CD4-positive, CD25-positive, alpha-beta regulatory T cell (primary cell): ENCODE measurements at places on chromosomes 4 and X.

DNA sequence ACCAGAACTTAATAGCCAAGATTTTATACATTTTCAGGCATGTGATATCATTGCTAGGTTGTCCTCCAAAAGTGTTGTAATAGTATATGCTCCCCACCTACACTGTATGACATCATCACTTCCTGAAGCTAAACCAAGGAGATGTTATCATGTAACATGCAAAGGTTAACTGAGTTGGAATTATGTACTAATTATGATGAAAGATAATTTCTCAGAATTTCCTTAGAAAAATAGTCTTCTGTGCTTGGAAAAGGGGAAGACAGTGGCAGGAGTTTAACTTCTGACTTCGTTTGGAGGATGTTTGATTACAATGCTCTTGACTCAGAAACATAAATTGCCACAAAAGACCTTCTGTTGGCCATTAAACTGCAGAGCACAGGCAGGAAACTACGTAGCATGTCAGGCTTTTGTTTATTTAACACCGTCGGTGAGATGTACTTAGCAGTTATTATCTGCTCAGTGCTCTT lies 83.6 kb upstream of the GUCY1A1 start:
- peak; percentile 11 for DNase-seq

GRCh38 chr4:105265689-105266088 lies 119.0 kb downstream of the TET2 start:
- DNase-seq = no peak

GRCh38 chrX:2521092-2521926 lies 20.5 kb upstream of the DHRSX start:
- DNase-seq = no peak

DNA sequence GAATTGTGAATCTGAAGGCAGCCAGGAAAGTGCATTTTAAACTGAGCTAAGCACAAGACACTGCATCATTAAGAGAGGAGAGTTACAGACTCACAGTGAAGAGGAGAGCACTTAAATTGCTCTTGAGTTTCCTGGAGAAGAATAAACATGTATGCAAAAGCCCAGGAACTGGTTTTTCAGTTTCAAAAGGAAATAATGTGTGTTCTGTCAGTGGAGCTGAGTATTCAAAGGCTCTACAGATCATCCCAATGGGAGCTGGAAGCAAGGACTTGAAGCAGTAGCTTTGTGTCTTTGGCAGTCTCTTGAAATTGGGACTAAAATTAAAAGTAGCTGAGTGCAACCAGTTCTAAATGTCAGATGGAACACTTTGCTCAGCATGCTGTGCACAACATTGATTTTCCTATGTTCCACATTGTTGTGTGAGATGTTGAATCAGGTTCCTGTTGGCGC lies 147.5 kb upstream of the ANK2 start:
- DNase-seq = no peak

DNA sequence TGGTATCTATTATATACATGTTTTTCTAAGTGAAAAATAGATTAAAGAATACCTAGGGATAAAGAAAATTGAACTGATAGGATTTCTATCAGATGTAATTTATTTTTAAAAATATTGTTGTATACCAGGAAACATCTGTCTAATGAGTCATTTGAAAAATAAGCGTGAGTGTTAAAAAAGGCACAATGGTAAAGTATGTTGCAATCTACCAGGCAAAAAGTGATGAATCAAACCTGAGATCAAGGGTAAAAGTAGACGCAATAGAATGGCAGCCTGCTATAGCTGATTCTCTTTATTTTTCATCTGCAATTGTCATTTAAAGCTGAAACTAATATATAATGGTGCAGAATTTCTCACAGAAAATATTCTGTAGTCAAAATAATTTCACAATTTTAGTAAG lies 1119.6 kb downstream of the PCDH18 start:
- DNase-seq = no peak

- no peak for DNase-seq
Measured at GRCh38 chr4:97624204-97624603, 519.1 kb downstream of the STPG2 start.

DNA sequence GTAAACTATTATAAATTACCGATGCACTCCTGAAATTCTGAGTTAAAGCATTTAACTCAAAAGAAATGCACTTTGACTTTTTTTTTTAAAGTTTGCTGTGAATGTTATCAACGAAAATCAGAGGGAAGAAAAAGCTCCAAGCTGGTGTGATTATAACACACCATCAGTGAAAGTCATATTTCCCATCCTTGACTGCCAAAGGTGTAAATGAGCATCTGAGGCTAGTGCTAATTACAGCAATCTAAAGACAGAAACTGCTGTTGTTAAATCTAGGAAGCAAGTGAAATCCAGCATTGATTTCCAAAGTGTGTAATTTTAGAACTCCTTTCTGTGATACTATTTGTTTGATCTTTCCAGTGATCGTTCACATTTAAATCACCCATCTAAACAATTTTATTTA lies 1538.8 kb downstream of the TECRL start:
- DNase-seq = no peak

DNA sequence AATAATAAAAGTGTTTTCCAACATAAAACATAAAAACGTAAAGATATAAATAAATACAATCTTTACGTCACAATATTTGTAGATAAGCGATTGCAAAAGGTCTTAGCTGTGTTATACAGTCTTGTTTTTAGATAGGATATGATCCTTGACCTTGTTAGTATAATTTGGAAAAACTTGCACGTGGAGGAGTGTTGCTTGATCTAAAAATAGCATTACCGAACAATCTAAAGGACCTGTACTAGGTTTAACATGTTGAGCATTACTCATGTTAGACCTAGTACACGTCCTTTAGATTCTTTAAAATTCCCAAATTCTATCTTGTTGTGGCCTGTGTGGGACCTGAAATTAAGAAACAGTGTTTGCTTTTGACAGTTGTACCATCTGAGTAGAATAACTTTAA lies 1.6 kb downstream of the METAP1 start:
- DNase-seq = no peak

DNA sequence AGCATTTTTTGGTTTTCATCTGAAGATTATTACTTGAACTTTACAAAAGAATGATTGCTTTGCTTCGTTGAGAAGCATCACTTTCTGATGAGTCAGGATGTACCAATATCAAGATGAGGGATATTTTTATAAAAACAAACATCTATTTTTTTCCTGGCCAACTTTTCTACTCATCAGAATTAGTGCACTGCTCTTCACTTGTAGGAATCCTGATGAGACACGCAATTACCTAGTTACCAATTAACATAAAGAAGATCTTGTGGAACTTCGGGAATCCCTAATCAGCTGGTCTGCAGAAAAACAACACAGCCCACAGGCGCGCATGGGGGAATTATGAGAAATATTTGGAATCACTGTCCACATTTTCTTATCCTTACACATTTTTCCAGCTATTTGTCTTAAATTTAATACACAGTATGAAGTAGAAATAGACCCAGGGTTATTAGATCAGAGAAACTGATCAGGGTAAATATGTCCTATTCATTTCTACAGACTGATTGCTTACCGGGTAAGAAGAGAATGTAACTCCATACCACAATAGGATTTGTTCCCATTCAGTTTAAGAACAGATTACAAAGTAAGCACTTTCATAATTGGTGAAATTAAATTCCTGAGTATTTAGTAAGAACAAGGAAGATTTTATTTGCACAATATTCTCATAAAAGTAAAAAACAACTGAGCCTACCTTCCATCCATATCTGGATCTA lies 50.9 kb downstream of the MFAP3L start:
- DNase-seq = no peak

DNA sequence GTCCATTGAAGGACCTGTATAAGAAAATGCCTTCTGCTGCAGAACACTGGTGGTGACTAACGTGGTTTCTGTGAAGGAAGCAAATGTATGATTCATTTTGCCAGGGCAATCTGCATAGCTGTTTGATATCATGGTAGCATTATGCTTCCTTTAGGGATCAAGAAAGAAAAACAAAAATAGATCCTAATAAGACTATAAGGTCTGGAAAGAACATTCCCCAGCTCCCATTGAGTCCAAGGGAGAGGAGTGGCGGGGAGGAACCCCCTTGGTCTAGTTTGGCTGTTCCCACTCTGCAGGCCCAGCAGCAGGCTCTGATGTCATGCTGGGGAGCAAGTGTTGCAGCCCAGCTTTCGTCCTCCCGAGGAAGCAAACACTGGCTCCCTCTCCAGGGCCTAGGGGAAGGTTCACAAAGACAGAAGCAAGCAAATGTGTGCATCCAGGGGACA lies 154.5 kb upstream of the GALNT7 start:
- no peak for DNase-seq

- DNase-seq = no peak
Measured at GRCh38 chr4:91448668-91449330, 855.0 kb upstream of the GRID2 start.

DNA sequence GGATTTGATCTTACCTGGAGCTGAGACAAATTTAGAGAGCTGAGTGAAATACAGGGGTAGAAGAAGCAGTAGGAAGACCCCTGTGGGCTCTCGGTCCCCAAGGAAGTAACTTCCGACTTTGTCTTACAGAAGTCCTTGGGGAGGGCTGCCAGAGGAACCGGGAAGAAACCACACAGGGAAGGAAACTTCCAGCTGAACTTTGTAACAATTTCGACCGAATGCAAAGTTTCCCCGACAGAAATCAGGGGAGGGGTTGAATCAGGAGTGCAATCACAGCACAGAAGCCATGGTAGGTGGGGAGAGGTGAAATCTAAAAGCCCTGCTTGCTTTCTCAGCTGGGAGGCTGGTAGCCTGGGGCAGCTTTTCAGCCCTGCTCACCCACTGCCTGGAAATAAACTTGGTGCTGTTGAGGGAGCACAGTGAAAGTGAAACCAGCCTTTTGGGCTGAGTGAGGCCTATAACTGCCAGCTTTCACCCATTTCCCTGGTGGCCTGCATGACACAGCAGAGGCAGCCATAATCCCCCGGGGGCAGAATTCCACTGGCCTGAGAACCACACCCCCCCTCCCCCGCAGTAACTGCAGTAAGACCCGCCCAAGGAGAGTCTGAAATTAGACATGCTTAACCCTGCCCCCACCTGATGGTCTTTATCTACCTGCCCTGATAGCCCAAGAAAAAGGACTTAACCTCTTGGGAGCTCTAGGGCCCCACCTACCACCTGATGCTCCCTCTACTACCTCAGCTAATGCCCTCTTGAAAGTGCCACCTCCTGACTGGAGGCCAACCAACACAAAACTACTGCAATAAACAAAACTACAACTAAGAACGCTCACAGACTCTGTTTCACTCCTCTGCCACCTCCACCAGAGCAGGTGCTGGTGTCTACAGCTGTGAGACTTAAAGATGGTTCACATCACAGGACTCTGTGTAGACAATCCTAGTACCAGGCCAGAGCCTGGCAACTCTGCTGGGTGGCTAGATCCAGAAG lies 248.2 kb downstream of the PARM1 start:
- DNase-seq = no peak

DNA sequence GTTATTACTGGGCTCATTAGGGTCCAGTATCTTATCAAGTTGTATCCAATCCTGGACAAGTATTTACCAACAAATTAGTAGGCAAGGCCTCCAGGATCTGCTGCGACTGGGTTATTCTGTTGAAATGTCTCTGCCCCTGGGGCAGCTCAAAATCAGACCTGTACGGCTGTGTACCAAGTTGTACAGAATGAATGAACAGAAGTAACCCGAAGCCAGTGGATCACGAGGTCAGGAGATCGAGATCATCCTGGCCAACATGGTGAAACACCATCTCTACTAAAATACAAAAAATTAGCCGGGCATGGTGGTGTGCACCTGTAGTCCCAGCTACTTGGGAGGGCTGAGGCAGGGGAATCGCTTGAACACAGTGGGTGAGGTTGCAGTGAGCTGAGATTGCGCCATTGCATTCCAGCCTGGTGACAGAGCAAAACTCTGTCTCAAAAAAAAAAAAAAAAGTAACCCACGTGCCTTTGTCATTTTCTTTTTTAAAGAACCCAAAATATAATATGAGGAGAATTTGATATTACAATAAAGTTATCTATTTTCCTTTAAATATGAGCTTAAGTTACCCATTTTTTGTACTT lies 127.3 kb downstream of the CBR4 start:
- DNase-seq = no peak

GRCh38 chrX:57822818-57823217 lies 87.4 kb downstream of the ZXDA start:
- DNase-seq = no peak

- DNase-seq = no peak
Measured at GRCh38 chr4:8560265-8561047, 19.7 kb upstream of the GPR78 start.

DNA sequence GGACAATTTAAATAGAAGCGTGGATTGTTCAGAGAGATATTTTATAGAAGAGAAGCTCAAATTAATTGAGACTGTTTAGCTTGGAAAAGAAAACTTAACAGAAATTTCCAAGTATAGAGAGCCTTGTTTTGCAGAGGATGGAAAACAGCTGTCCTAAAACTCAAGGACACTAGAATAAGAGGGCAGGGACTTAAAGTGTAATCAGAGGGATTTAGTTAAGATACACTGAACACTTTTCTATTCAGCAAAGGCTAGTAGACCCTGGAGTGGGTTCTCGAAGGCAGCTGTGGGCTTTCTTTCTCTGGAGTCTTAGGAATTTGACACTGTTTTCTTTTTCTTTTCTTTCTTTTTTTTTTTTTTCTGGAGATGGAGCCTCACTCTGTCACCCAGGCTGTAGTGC lies 92.7 kb upstream of the ARX start:
- DNase-seq = no peak

- DNase-seq = no peak
Measured at GRCh38 chrX:3143043-3143799, 102.0 kb downstream of the ARSF start.

DNA sequence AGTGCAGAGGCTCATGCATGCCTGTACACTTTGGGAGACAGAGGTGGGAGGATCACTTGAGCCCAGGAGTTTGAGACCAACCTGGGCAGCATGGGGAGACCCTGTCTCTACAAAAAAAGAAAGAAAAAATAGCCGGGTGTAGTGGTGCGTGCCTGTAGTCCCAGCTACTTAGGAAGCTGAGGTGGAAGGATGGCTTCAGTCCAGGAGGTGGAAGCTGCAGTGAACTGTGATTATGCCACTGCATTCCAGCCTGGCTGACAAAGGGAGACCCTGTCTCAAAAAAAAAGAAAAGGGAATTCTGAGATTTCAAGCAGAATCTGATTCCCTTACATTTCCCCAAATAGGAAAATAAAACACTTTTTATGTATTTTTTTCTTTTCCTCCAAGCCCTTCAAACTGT lies 83.5 kb downstream of the SYNPO2 start:
- no peak for DNase-seq

- DNase-seq = no peak
Measured at GRCh38 chrX:116827063-116827462, 364.3 kb upstream of the CT83 start.

GRCh38 chrX:153065389-153065788 lies 6.9 kb upstream of the PNMA6A start:
- DNase-seq = no peak

DNA sequence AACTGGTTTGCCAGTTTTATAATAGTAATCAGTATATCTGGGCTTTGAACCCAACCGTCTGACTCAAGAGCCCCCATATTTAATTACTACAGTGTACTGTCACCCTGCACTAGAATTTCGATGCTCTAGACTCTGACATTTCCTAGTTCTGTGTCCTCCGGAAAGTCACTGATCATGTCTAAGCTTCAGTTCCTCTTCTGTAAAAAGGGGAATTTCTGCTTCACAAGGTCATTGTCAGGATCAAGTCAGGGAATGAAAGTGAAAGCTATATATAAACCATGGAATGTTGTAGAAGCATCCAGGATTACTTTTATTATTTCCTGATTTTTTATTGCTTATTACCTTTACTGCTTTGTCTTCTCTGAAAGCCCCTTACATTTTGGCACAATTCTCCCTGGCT lies 4.0 kb upstream of the KCNIP4 start:
- DNase-seq = no peak
